ENCODE measurements at places on chromosomes 16 and 17.
A peak's percentile ranks its signal among the peaks of the same experiment; 100 is the strongest.

- DNase-seq = peak; percentile 49
These were observed 146.6 kb downstream of the TRIM37 start for GRCh38 chr17:58960068-58960467.

GRCh38 chr16:86892509-86892908 lies 314.2 kb downstream of the FOXL1 start:
- DNase-seq = no peak

DNA sequence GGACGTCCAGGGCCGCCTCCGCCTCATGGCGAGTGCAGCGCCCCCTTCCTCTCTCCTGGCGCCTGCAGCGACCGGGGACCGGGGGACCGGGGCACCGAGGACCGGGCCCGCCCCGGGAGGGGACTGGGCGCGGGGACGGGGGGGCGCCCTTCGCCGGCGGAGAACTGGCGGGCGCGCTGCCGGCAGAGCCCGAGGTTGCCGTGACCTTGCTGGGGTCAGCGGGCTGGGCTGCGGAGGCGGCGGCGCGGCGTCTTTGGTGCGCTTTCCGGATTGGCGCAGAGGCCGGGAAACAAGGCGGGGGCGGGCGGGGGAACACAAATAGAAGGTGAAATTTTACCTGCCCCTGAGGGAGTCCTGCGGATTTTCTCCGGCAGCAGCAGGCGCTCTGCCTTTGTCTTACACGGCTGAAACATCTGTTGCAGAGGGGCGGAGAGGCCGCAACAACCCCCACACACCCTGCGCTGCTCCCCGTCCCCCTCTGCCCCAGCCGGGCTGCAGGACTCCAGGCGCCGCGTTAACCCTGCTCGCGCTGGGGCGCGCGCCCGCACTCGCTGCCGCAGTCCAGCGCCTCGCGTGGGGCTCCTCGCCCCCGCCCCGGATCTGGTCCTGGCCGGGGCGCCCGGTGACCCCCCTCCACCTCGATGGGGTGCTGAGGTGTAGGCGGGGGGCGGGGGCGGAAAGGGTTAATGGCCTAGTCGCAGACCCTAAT lies 53.5 kb downstream of the SREBF1 start:
- peak; percentile 85 for DNase-seq

DNA sequence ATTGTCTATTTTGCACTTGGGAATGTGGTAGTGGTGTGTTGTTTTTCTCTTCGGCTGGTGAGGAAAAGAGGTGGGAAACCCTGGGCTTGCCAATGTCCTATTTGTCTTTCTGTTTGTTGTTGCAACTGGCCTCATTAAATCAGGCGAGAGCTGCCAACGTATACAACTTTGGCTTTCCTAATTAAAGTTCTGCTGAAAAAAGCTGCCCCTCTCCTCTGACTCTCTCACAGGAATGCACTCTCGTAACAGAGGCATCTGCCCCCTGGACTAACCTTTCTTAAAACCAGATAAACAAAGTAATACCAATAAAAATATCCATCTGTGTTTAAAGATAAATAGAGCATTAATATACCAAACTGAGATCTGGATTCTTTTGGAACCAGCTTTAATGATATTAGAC lies 7.8 kb downstream of the CDRT15 start:
- DNase-seq = no peak

- no peak for DNase-seq
These were observed 123.5 kb upstream of the HAS3 start for GRCh38 chr16:68981971-68982370.

GRCh38 chr17:614653-615546 lies 99.7 kb downstream of the VPS53 start:
- DNase-seq = no peak

GRCh38 chr17:58710948-58711552 lies 18.6 kb downstream of the RAD51C start:
- peak; percentile 35 for DNase-seq

- peak; percentile 86 for DNase-seq
These were observed 38.6 kb downstream of the CDRT15 start for GRCh38 chr17:14198013-14198412.

DNA sequence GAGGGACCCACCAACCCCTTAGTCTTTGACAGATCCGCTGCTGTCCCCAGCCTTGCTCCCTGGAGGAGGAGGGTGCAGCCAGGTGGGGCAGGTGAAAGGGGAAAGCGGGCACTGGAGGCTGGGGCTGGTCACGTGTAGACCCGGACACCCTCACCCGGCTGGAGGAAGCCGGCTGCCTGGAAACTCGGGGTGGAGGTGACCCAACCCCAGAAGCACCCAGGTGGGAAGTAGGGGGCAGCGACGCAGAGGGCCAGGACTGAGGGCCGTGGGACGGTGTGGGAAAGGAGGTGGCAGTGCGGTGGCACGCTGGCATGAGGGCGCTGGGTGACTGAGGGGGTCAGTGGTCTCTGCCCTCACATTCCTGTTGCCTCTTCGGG lies 2.7 kb downstream of the TRAF7 start:
- no peak for DNase-seq

DNA sequence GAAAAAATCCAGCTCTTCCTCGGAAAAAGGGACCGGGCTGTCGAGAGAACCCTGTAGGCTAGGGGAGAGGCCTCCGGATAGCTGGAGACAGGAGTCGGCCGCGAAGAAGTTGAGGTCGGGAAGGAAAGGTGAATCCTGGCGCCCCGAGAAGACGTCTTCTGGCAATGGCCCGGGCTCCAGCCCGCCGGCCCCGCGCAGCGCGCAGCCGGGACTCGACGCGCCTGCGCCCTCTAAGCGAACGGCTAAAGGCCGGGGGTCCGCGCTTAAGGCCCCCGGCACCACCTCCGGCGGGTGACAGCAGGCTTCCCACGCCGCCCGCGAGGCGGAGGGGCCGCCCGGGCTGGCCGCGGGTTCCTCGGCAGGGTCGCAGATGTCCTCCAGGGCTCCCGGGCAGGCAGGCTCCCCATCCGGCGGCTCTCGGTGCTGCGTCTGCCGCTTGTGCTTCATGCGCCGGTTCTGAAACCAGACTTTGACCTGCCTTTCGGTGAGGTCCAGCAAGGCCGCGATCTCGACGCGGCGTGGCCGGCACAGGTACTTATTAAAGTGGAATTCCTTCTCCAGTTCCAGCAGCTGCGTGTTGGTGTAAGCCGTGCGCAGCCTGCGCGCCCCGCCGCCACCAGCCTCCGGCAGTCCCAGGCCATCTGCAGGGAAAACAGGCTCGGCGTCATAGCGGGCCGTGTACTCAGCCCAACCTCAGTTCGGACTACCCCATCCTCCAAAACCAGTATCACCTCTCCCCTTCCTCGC lies 1.6 kb downstream of the HOXB2 start:
- DNase-seq = peak; percentile 14

DNA sequence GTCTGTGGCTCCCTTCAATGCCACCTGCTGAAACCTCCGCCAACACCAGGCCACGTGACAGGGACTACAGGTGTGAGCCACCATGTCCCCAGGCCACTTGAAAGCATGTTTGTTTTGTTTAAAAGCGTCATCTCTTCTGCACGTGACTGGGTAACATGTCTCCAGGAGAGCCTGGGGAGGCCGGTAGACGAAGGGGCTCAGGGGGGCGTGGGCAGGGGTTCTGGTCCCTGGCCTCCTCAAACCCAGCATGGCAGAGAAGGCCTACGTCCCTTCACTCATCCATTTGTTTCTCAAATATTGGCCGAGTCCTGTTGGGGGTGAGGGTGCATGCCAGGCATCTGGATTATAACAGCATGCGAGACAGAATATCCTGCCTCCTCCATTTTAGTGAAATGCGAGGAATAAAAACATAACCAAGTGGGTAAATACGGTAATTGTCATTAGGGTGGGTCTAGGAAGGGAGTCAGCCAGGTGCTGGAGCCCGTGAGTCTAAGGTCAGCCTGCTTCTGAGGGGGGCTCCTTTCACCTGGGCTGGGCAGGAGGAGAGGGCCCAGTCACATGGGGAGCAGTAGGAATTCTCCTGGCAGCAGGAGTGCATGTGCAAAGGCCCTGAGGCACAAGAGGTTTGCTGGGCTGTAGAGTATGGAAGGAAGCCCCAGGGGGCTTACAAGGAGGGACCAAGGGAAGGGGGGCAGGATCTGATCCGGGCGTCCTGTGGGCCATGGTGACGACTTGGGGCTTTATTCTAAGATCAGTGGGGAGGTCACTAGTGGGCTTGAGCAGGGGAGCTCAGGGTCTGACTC lies 26.8 kb upstream of the CIBAR2 start:
- DNase-seq = peak; percentile 36

- no peak for DNase-seq
These were observed 412.8 kb downstream of the KIF2B start for GRCh38 chr17:54235571-54235970.

GRCh38 chr16:89071686-89072547 lies 21.7 kb upstream of the ACSF3 start:
- DNase-seq = no peak

DNA sequence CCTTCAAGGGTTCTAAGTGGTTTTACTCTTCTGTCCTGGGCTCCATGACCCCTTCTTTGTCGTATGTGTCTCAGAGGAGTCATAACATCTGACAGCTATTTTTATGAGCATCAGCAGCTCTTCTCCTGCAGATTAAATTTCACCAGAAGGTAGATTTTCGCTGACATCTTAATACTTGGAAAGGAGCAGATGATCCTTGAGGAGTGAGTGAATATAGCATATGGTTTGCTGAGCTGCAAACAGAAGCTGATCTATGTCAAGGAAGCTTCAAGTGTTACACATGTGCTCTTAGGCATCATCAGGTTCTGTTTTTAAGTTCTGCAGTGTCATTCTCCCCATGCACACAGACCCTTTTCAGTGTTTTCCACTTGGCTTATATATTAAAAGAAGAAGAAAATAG lies 49.2 kb upstream of the MYH2 start:
- no peak for DNase-seq

- no peak for DNase-seq
These were observed 3.9 kb downstream of the IGFALS start for GRCh38 chr16:1789643-1790045.

- DNase-seq = no peak
These were observed 394.5 kb upstream of the SOX9 start for GRCh38 chr17:71726341-71726740.

DNA sequence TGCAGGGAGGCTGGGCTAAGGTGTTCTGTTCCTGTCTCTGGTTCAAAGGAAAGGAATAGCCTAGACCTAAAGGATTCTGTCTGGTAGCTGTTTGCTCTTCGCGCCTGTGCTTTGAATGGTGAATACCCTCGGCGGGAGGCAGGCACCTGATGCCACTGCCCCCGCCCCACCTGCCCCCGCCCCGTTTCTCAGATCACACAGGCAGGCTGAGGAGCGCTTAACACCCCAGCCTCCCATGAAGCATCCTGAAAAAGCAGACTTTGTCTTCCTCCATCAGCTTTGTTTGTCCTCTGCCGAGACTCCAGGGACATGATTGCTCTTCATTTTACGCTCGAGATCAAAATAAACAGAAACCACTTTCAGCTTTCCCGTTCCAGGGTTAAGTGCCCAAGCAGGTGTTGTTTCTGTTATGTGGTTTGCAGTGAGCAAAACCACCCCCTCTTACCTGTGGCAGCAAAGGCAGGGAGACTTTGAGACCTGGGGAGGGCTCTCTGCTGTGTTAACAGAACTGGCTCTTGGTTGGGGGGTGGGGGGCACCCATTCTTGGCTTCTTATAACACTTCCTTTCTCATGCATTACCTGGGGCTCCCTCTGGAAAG lies 452.1 kb downstream of the WWOX start:
- peak; percentile 68 for DNase-seq

- no peak for DNase-seq
These were observed 60.2 kb downstream of the TEX2 start for GRCh38 chr17:64202683-64203344.

GRCh38 chr17:7191571-7192270 lies 12.6 kb upstream of the ASGR1 start:
- DNase-seq = peak; percentile 33

GRCh38 chr16:78284957-78285434 lies 185.5 kb downstream of the WWOX start:
- DNase-seq = no peak

DNA sequence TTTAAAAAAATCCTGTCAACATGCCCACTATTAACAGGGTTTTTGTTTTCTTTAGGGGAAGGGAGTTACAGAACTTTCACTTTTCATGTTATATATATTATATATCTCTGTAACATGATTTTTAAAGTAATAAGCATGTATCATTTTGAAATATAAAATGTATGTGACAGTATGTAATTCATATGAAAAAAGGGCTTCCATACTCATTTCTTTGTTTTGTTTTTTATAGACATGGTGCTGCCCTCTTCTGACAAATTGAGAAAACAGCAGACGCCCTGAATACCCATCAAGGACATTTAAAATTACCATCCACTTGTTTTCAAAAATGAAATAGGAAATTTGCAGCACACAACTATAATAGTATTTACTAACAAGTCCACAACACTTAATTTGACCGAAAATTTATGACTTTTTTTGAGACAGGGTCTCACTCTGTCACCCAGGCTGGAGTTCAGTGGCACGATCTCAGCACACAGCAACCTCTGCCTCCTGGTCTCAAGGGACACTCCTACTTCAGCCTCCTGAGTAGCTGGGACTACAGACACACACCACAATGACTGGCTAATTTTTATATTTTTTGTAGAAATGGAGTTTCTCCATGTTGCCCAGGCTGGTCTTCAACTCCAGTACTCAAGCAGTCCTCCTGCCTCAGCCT lies 30.4 kb downstream of the CFDP1 start:
- no peak for DNase-seq
